T-helper 1 cell (primary cell): ENCODE measurements at places on chromosomes 5 and 9.
A peak's percentile ranks its signal among the peaks of the same experiment; 100 is the strongest.

- no peak for DNase-seq
These were observed 211.1 kb upstream of the ACTBL2 start for GRCh38 chr5:57693488-57694305.

DNA sequence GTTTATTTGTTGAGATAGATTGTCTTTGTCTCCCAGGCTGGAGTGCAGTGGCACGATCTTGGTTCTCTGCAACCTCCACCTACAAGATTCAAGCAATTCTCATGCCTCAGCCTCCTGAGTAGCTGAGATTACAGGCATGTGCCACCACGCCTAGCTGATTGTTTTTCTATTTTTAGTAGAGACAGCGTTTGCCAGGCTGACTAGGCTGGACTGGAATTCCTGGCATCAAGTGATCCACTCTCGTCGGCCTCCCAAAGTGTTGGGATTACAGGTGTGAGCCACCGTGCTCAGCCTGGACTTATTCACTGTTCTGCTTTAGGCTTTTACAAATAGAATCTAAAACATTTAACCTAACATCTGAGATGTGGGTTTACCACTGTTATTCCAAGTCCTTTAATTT is 91.3 kb downstream of the COMMD10 start:
- no peak for DNase-seq

GRCh38 chr5:23284656-23285055 is 222.8 kb upstream of the PRDM9 start:
- DNase-seq = no peak

DNA sequence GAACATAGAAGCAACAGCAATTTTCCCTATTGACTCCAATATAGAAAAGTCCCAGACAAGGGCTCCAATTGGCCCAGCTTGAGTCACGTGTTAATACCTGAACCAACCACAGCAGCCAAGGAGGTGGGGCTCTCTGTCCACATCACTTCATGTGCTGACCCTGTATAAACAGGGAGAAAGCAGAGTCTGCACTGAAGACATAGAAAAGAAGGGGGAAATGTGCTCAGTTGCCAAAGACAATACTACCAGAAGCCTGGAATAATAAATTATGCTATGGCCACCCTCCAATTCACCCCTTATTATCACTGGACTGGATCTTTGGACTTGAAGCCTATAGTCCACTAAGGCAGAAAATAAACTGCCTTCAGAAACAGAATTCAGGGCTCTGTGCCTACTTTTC is 275.4 kb downstream of the EPB41L4A start:
- DNase-seq = no peak

GRCh38 chr5:78701795-78702410 is 53.3 kb upstream of the LHFPL2 start:
- DNase-seq = no peak

GRCh38 chr5:166625210-166625865 is 1666.1 kb upstream of the WWC1 start:
- no peak for DNase-seq

- no peak for DNase-seq
These were observed 42.2 kb upstream of the IFNE start for GRCh38 chr9:21524099-21524830.

GRCh38 chr5:144004146-144004545 is 166.3 kb downstream of the YIPF5 start:
- DNase-seq = no peak

- DNase-seq = no peak
These were observed 81.8 kb downstream of the CMYA5 start for GRCh38 chr5:79771387-79771786.

DNA sequence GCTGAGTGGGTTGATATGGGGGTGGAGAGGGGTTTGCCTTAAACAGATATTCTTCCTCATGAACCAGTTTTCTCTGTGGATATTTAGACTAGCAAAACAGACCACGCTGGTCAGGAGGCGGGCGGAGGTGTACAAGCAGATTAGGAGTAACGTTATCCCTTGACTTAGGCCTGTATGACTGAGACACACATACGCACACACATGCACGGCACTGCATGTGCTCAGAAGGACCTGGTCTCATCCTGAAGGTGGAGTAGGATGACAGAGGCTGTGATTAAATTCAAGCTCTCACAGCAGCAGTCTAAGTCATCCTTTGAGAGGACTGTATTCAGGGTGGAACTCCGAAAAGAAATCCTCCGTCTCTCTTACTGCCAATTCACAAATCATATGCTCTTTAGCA is 209.7 kb downstream of the DIRAS2 start:
- no peak for DNase-seq

GRCh38 chr9:115594557-115594956 is 476.6 kb upstream of the TNC start:
- no peak for DNase-seq

DNA sequence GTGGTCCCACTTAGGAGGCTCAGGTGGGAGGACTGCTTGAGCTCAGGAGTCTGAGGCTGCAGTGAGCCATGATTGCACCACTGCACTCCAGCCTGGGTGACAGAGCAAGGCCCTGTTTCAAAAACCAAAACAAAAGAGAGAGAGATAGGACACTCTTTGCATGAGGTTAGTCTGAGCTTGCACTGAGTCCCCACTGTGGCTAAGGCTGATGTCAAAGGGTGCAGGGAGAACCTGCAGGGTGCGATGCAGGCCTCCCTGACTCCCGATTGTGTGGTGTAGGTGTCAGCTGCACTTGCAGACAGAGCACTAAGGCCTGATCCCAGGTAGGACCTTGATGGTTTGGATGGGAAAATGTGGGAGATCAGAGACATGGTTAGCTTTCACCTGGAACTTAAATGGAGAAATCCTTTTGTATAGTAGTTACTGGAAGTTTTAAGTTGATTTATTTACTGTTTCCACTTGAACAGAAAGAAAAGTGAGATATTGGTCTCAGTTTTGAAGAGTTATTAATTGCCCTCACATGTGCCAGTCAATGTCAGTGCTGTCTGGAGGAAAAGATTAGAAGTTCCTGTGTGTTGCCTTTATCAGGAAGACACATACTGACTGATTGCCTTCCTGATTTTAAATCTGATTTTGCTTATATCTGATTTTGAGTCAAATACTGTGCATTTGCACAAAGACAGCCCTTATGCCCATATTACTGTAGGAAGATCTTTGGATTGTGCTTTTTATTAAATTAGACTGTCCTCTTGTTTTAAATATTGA is 260.0 kb downstream of the MAST4 start:
- no peak for DNase-seq

DNA sequence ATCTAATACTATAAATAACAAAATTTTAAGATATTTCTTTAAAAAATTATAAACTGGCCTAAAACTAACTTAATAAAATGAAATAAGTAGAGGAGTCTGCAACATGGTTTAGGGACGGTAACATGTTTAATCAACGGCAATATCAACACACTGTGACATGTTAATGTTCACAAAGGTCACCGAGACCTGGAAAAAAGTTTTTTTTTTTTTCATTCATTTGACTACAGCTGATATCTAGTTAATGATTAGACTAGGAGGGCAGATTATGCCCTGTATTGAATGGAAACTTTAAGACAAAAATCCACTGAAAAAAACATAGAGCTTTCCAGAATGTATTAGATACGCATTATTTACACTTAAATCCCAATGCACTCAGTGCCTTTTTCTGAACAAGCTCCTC is 67.0 kb upstream of the CDK5RAP2 start:
- DNase-seq = no peak

GRCh38 chr5:36164461-36164860 is 12.6 kb downstream of the SKP2 start:
- DNase-seq = no peak

DNA sequence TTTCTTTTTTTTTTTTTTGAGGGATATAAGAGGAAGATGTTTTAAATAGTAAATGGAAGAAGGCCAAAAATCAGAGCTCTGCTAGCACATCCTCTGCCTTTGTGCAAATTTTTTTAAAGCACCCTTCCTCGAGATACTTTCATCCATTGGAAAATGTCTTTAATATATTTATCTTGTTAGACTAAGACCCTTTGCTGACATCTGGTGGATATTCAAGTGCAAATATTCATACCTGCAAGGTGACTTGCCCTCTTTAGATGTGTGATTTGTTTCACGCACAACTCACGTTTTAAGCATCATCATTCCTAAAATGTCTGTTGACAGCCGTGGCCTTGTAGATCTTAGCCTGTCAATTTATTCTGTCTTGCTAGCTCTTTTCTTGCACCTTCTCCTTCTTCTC is 258.5 kb downstream of the AGTPBP1 start:
- DNase-seq = no peak

- no peak for DNase-seq
These were observed 2.1 kb downstream of the PCDHA8 start for GRCh38 chr5:140842798-140843733.

DNA sequence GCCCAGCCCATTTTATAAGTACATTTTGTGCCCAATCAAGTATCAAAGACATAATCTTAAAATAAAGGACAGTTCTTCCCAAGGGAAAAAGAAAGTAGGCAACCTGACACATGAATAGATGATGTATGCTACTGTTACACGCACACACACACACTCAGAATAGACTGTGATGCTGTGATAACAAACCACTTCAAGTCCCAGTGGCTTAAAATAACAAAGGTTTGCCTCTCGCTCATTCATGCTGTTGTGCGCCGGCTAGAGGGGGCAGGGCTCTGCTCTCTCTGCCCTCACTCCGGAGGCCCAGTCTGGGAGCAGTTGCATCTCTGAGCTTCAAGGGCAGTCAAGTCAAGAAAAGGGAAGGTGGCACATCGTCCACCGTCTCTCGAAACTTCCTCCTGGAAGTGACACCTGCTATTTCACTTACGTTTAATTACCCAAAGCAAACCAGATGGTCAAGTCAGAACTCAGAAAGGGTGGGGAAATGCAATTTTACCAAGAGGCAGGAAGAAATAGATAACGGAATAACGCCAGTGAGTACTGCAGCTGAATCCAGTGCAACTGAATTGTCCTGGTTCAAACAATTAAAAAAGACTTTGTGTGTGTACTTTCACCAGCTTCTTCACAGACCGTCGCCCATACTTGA is 43.3 kb downstream of the ANKRD33B start:
- no peak for DNase-seq

DNA sequence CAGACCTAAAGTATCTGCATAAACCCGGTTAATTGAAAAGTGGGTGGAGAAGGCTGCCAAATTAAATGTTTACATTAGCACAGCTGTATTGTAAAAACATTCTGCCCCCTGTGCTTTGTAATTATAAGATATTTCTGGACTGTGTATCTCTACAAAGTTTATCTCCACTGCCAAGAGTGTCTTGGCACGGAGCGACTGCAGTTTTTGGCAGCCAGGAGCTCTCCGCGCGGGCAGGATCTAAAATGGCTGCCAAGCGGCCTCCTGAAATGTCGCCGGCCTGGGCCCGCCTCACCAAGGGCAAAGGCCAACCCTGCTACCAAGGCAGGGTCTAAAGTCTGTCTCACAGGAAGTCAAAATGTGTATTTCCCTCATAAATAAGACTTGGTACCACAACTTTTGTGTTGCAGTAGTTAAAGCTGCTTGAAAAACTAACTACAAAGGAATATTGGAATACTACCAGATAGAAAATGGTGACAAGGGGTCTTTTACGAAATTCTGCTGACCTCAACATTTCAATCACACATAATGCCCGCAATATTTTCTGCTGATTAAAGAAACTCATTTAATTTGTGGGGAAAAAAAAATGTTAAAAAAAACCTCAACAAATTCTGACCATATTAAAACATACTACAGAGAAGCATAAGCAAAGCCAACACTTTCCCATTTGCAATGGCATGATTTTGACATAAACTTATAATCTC is 110.4 kb downstream of the NFIB start:
- DNase-seq = no peak

DNA sequence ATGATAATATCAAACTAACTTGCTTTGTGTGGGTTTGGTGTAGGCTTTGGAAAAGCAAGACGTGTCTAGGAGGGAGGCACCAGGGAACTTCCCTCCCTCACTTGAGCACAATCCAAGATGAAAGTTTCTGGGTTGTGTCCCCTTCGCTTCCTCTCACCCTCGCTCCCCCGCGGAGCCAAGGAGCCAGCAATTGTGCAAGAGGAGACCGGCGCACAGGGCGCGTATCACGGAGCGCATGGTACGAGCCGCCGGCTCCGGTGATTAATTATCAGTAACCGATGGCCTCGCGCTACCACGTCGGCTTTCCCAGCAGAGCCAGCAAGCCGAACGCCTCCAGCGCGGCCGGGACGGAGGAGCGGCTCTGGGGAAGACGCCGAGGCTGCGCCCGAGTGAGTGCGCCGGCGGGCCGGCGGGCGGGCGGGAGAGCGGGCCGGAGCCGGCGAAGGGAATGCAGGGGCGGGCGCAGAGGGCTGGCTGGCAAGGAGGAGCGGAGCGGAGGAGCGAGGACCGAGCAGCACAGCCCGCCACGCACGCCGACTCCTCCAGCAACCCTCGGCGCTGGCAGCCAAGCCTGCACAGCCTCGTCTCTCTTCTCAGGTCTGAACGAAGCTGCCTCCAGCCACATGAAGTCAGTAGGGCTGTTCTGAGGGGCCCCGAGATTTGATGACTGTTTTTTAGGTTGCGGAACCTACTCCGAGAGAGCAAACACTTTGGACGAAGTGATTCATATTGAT is 143.6 kb downstream of the BNC2 start:
- no peak for DNase-seq

DNA sequence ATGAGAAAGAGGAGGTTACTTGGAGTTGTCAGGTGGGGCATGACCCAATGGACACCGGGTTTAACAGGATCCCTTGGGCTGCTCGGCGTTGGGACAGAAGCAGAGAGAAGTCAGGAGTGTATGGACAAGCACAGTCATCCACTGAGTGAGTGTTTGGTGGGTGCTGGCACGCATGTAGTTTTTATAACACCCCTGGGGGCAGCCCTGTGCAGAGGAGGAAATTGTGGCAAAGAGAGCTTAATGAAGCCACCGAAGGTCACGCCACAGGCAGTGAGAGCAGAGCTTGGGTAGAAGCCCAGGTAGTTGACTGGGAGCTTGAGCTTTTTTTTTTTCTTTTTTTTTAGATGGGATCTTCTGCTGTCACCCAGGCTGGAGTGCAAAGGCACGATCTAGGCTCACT is 43.2 kb upstream of the IER5L start:
- no peak for DNase-seq

- DNase-seq = no peak
These were observed 1.3 kb upstream of the SKP1 start for GRCh38 chr5:134178096-134178419.

GRCh38 chr5:149618581-149619248 is 37.4 kb downstream of the ARHGEF37 start:
- peak; percentile 13 for DNase-seq
